ENCODE measurements at places on chromosomes 4 and X.

GRCh38 chr4:77232653-77233052, 75.6 kb downstream of the CCNG2 start:
- DNase-seq = no peak

DNA sequence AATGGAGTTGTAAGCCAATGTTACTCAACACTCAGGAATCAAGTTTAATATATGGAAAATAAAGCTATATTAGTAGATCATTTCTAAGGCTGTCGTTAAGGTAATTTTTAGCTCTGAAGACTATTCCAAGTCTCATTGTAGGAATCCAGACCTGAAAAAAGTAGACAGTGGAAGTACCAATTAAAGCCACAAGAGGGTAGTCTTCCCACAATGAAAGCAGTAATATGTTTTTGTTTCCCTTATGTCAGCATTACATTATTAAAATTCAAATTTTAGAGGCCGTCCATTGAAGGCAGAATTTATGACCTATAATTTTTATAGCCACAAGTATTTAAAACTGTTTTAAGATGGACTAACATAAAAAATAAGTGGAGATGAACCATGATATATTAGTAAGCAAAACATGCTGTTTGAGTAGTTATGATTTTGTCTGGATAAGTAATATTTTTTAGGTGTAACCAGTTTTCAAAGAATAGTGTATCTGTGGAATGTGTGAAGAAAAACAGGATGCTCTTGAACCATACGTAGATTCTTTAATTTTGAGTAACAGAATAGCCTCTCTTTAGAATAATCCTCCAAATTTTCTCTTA, 372.6 kb upstream of the TECRL start:
- DNase-seq = no peak

GRCh38 chr4:80182237-80182866, 15.0 kb upstream of the PRDM8 start:
- DNase-seq = no peak

GRCh38 chrX:2487366-2487765, 13.4 kb downstream of the DHRSX start:
- DNase-seq = no peak

DNA sequence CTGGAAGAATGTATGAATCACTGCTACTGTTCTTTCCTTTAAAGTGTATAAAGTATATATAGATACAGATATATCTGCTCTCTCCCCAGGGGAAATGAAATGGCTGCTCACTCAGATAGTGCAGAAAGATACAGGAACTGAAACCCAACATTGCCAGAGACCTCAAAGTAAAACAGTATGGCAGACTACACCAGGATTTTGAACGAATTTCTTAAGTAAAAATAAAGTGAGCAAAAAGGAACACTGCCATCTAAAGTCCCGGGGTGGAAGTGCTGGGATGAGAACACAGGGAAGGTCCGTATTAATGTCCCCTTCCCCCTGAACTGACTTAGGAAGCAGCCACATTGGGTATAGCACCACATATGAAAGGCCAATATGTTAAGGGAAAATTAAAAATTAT, 93.4 kb downstream of the TMA16 start:
- DNase-seq = no peak

- no peak for DNase-seq
Measured at GRCh38 chr4:20724915-20725314, 24.7 kb downstream of the PACRGL start.

DNA sequence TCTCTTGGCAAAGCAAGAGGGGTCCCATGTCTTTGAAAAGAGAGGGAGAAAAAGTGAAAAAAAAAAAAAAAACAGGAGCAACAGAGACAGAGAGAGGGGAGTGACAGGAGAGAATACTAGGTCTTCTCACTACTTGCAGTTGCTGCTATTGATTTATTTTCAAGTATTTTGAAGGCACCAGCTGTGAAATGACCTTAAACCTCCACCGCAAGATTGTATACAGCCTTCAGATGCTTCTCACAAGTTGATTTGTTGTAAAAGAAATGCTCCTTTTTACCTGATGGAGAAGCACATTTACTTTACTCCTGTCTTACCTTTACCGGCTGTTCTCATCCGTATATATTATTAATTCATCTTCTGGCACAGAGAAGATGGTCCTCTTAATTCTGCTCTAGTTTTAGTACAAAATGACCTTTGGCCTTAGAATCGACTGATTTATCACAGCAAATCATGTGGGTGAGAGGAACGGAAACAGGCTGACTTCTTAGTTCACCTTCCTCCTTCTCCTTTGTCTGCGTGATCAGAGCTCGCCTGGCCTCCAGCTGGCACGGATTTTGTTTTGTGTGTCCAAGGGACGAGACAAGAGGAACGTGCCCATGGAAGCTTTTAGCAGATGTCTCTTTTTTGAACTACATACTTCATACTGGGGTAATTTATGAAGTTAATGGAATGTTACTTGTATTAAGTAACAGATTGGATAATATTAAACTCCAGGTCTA, 82.4 kb upstream of the PACRGL start:
- no peak for DNase-seq

GRCh38 chr4:174521800-174522182, 497 bp downstream of the HPGD start:
- no peak for DNase-seq

- no peak for DNase-seq
Measured at GRCh38 chr4:55763996-55764395, 55.6 kb upstream of the EXOC1L start.

DNA sequence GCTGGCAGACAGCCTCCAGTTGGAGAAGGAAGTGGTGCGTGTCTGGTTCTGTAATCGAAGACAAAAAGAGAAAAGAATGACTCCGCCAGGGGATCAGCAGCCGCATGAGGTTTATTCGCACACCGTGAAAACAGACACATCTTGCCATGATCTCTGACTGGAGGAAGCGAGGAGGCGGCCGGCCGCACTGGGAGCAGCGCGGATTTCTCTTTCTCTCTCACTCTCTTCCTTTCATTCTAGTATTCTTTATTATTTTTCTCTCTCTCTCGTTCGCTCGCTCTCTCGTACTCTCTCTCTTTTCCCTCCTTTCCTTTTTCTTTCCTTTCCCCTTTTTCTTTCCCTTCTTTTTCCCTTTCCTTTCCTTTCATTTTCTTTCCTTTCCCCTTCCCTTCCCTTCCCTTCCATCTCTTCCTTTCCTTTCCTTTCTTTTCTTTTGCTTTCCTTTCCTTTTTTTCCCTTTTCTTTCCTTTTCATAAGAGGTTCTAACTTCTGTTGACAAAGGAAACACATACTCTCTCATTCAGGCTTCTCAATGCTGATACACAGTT, 1.2 kb downstream of the POU3F4 start:
- DNase-seq = no peak

DNA sequence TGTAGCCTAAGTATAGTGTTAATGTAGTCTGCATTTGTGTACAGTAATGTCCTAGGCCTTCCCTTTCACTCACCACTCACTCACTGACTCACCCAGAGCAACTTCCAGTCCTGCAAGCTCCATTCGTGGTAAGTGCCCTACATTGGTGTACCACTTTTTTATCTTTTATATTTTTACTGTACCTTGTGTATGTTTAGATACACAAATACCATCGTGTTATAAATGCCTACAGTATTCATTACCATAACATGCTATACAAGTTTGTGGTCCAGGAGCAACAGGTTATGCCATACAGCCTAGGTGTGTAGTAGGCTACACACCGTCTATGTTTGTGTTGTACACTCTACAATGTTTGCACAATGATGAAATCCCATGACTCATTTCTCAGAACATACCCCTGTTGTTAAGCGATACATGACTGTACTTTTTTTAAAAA, 15.4 kb downstream of the TSPAN5 start:
- DNase-seq = no peak

GRCh38 chrX:7620560-7620959, 222.4 kb upstream of the VCX start:
- no peak for DNase-seq

- DNase-seq = no peak
Measured at GRCh38 chr4:43758836-43759235, 689.8 kb downstream of the KCTD8 start.

DNA sequence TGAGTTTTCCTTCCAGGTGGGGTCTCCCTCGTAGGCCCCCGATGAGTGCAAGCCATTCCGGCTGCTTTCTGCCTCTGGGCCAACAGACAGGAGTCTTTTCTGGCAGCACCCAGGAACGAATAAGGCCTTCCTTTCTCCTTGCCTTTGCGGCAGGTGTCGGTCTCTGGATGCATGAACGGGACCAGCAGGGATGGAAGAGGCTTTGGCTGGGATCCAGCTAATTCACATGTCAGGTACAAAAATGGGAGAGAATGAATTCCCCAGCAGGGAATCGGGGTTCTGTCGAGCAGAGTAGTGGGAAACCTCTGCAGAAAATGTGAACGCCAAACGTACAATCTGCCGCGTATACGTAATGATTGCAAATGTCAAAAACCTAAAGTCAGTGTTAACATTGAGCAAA, 146.1 kb upstream of the TBL1X start:
- DNase-seq = no peak

DNA sequence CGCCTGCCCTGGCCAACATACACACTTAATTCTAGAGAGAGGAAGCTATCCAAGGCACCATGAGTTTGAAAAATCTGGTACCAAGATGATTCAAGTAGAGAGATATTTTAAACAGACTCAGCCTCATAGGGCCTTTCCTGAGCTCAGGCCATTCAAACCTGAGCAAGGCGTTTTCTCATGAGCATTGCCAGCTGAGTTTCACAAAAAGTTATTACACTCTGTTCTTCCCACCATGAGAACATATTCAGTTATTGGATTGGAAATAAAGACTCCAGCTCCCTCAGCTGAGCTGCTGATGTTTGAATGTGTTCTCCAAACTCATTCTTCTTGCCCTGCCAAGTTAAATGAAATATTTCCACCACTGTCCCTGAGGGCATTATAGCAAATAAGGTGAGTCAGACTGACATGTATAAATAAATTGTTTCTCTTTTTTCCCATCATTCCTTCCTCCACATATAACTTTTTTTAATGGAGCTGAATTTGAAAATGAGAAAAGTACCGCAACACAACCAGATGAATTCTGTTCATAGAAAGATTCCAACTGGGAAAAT, 429.6 kb downstream of the RAB28 start:
- no peak for DNase-seq

DNA sequence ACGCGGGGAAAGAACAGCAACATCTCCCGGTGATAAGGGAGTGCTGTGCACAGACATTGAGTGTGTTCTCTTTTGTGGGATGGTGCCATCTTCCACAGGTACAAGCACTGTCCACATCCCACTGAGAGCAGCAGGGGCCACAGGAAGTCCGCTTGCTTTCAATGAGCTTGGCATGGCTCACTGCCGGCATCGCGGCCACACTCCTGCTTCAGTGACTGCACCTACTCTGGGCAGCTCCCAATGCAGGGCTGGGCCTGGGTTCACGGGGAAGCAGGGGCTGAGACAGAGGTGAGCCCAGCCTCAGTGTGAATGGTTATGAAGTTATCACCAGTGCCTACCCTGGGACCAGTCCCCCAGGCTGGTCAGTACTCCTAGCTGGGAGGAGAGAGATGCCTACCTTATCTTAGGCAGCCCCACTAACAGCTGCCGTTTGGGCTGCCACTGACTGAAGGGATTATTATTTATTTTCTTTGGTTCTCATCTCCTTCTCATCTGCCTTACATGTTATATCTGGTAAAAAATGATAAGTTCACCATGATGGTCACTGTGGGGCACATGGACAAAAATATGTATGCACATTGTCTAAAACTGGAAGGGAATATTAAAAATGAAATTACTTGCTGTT, 99.2 kb downstream of the MGST2 start:
- no peak for DNase-seq

DNA sequence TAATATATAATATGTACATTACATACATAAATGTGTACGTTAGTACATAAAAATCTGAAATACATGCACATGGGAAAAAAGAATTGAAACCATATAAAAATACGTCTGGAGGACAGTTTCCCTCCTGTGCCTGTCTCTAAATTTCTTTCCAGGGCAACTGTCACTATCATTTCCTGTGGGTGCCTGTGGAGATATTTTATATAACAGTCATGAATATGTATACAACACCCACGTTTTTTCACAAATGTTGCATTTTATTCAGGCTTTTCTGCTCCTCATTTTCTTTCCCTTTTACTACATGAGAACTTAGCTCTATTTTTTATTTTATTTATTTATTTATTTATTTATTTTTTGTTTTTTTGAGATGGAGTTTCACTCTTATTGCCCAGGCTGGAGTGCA, 24.2 kb upstream of the GRPEL1 start:
- DNase-seq = no peak
